Activated CD4-positive, alpha-beta T cell treated with anti-CD3 and anti-CD28 coated beads for 36 hours (primary cell): ENCODE measurements at places on chromosomes 7 and 10. TPM values are rescaled to one million over a fixed set of nuclear protein-coding genes. Genes with fewer than 3 reads are reported as not detected.

DNA sequence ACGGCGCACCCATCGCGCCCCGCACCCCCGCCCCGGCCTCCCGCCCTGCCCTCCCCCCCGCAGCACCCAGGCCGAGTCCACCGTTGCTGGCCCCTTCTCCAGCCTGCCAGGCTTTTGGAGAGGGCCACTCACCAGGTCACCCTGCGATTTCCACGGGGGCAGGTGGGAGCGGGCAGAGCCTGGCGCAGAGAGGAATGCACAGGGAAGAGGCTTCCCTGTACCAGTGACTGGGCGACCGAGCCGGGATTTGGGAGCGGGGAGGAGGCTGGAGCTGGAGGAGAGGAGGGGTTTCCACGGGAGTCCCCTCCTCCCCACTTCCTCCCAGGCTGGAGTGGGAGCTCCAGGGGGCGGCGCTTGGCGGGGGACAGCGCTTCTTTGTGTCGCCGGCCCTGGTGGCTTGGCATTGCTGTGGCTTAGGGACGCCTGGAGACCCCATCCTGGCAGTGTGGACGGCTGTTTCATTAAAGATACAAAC lies 19.3 kb downstream of the TCAF1 start:
- no peak overlapping the region for H3K27ac ChIP-seq
- peak overlapping the region; percentile 49 for H3K4me3 ChIP-seq
- H3K27me3 ChIP-seq: peaks cover 34% of the 10 kb centered on the region
- no peaks in the 10 kb centered on the region for H3K36me3 ChIP-seq

- H3K4me1 ChIP-seq: no peaks in the 10 kb centered on the region
- peaks cover 36% of the 10 kb centered on the region for H3K27me3 ChIP-seq
- H3K4me3 ChIP-seq: no peak overlapping the region
- no peak for DNase-seq
Observed at GRCh38 chr10:131318814-131319213, 7.3 kb upstream of the TCERG1L start.

DNA sequence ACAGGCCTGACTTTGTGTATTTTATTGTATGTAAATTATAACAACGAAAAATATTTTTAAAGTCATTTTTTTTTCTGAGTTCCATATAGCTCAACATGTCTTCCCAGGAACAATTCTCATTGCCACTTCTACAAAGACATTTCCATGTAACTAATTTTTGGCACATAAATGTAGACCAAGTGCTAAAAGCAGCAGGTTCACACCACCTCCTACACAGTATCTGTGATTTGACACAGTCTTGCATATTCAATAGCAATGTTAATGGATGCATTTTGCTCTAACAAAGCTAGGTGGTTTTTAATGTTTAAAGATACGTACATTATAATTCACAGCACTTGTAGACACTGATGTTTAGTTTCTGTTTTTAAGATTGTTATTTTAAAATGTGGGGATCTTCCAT lies 346.5 kb downstream of the GPAM start:
- H3K27me3 ChIP-seq: no peaks in the 10 kb centered on the region
- no peak for DNase-seq
- no peaks in the 10 kb centered on the region for H3K36me3 ChIP-seq
- H3K27ac ChIP-seq: no peak overlapping the region
- H3K4me1 ChIP-seq: no peaks in the 10 kb centered on the region

Gene MDFIC
- total RNA-seq: 68.4 TPM

DNA sequence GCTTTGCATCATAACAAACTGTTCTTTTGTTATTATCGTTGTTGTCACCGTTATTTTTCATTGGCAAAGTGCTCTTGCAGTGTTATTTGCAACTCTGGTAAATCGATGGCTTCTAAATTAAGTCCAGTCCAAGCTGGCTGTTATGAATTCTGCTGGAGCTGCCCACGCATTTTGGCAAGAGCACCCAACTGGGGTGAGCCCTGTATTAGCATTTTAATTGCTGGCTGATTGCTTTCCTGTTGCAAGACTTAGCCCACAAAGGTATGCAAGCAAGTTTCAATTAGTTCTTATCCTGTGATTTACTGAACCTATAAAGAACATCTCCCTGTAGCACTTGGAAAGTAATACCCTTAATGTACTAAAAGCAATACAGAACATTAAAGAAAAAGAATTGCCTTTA lies 226.8 kb downstream of the ACTR3B start:
- H3K36me3 ChIP-seq: no peaks in the 10 kb centered on the region
- peaks cover 2% of the 10 kb centered on the region for H3K27me3 ChIP-seq
- H3K4me3 ChIP-seq: no peak overlapping the region
- no peak for DNase-seq

DNA sequence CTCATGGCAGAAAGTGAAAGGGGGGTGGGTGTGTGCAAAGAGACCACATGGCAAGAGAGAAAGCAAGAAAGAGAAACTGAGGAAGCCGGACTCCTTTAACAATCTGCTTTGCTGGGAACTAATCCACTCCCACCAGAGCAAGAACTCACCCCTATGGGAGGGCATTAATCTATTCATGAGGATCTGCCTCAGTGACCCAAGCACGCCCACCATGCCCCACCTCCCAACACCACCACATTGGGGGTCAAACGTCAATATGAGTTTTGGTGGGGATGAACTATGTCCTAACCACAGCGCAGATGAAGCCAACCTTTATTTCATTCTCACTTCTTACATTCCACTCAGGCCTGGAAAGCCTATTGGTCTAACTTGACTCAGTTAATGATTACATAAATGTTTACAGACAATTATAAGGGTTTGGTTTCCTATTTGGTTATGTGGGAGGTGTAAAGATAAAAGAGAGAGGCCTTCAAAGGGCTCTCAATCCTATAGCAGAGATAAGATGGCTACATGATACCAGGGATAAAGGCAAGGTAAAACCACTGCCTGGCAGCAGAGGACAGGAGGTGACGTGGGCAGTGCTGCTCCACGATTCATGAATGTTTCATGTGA lies 601.8 kb downstream of the PARD3 start:
- H3K36me3 ChIP-seq: no peaks in the 10 kb centered on the region
- H3K27ac ChIP-seq: no peak overlapping the region
- H3K4me1 ChIP-seq: no peaks in the 10 kb centered on the region

DNA sequence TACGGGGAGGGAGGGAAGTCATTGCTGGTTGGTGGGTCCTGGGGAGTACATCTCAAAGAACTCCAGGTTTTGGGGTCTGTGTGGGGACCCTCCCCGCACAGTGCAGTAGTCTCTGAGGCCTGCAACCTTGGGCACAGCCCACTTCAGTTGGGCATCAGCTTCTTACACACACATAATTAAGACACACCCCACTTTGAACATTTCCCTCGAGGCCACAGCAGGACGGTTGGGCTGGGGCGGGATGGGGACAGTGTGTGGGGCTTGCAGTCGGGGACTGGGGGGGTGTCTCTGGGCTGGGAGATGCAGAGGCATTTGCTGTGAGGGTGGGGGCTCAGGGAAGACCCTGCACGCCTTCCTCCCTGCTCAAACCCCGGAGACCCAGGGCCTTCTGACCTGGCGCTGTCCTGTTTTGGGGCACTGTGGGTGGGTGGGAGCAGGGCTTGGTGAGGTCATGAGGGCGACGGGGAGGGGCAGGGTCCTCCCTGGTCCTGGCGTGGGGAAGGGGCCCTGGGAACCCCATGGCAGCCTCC lies 1.3 kb downstream of the LFNG start:
- no peaks in the 10 kb centered on the region for H3K27me3 ChIP-seq
- no peaks in the 10 kb centered on the region for H3K36me3 ChIP-seq
- H3K4me1 ChIP-seq: peaks cover 33% of the 10 kb centered on the region
- H3K4me3 ChIP-seq: peak overlapping the region; percentile 89
- no peak for DNase-seq

- H3K36me3 ChIP-seq: no peaks in the 10 kb centered on the region
- H3K4me1 ChIP-seq: no peaks in the 10 kb centered on the region
- peaks cover 4% of the 10 kb centered on the region for H3K27me3 ChIP-seq
- no peak for DNase-seq
Observed at GRCh38 chr7:90570373-90570959, 25.7 kb upstream of the CDK14 start.
